NCI-H1436 treated with DMSO at 0.1 percent for 48 hours (cell line): ENCODE measurements at places on chromosomes 16 and 17.

GRCh38 chr16:12572316-12572985 is 231.2 kb downstream of the CPPED1 start:
- no peak for DNase-seq

DNA sequence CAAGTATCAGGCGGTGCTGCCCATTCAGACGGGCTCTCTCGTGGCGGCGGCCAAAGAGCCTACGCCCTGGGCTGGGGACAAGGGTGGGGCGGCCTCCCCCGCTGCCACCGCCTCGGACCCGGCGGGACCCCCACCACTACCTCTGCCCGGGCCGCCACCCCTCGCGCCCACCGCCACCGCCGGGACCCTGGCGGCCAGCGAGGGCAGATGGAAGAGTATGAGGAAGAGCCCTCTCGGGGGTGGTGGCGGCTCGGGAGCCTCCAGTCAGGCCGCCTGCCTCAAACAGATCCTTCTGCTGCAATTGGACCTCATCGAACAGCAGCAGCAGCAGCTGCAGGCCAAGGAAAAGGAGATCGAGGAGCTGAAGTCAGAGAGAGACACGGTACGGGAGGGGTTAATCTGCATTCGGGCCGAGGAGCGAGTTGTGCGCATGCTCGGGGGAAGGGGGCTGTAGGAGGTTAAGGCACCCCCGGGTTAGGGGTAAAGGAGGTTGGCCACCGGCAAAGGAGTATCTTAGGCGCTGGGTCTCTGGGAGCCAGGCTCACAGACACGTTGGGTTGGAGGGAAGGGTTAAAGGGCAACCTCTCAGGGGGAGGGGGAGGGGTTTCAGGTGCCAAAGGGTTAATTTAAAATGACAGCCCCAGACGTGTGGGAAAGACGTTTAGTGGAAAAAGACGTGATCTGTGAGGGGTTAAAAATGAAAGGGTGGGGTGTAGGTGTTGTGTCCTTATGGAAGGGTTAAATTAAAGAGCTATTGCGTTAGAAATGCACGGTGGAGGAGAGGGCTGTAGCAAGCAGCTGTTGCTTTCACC is 1.4 kb downstream of the MSL1 start:
- DNase-seq = no peak

DNA sequence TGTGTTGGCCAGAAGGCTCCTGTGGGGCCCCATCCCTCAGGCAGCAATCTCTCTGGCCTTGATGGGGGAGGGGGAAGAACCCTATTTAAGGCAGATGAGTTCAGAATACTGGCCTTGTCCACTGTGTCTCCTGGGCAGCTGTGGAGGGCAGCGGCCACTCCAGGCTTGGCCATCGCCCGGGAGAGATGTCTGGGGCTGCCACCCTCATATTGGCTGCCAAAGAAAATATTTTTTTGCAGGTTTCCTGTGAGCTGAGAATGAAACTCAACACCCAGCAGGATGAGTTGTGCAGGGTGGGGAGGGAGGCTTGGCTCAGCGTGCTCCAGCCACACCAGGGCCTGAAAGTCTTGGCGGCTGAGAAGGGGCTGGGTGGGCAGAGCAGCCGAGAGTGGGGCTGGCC is 14.4 kb upstream of the TIMP2 start:
- DNase-seq = no peak

DNA sequence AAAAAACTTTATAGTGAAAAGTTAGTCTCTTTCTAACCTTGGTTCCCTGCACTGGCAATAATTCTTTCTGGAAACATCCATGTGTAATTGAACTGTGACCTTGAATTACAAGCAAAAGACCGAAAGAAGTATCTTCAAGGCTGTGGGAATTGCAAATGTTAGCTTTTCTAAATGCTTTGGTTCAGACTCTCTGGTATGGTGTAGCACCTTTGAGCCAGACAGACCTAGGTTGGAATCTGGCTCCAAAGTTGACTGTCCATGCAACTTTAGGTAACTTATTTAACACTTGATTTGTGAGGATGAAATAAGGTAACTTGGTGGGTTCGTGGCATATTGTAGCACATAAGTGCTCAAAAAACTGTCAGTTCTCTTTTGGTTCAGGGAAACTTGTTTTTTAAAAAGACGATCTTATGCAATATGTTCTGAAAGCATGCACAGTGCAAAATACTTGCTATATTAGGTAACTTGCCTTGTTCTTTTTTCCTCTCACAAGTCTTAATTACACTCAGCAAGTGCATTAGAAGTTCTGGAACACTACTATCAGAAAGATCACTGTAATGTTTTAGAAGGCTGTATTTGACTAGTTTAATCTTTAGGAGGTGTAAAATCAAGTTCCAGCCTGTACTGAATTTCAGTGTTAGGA is 46.3 kb downstream of the TANGO6 start:
- no peak for DNase-seq

DNA sequence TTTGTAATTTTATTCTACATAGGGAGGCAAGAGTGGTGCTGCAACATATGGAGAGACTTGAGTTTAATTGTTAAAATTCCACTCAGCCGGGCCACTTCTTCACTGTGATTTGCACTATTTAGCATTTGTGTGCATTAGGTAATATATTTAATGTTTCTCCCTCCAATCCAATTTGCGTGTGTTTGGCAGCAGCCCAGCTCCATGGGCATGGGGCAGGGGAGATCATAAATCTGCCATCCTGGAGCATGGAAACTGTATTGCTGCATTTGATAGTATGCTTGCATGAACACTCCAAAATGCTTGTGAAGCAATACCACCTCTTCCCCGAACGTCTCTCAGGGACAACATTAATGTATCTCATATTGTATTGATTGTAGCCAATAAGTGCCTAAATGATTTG is 339.1 kb upstream of the RBFOX1 start:
- DNase-seq = no peak

DNA sequence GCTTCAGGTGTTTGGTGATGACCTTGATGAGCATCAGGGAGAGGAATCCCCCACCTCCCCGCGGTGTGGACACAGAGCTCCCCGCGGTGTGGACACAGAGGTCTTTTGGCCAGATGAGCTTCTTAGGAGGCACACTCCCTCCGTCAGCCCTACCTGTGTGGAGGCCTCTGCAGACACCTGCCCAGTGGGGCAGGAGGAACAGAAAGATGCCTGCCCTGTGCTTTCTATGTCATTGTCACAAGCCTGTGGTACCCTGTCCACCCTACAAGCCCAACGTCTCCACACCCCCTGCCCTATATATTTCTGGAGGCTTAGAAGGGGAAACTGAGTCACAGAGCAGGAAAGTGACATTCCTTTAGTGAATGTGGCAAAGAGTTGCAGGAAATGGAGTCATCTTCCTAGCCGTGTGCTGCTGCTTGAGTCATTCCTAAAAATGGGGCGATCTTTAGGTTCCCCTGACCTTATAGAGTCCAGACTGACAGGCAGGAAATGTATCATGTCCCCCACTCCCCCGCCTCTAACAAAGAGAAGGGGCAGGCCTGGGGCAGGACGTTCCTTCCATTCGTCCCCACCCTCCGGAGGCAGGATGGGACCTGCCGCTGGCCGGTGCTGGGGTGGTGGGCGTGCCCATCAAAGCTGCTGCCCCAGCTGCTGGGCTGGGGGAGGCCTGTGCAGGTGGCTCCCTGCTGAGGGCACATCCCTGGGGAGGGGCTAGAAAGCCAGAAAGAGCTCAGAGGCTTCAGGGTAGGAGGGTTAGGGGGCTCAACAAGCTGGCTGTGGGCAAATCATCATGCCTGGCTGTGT is 1.0 kb upstream of the C16orf74 start:
- no peak for DNase-seq

DNA sequence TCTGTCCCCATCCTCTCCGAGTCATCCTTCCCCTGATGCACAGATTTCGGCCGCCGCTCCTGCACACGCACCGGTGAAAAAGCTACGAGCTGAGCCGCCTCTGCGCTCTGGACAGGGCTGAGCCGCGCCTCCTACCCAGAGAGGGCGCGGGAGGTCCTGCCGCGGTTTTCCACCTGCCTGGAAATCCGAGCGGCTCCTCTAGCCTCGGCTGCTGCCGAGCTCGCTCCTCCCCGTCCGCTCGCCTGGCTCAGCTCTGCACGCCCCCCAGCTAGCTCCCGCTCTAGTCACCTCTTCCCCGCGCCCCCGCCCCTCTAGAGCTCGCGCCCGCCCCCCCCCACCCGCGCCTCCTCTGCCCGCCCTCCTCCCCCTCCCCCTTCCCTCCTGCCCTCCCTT is 198 bp upstream of the SHISA9 start:
- no peak for DNase-seq

- no peak for DNase-seq
Observed at GRCh38 chr17:49971848-49972485, 3.0 kb downstream of the DLX4 start.

GRCh38 chr16:73093146-73094144 is 45.5 kb upstream of the ZFHX3 start:
- DNase-seq = no peak

- DNase-seq = peak; percentile 39
Observed at GRCh38 chr17:55513885-55514590, 2.8 kb upstream of the SMIM36 start.

- peak; percentile 83 for DNase-seq
Observed at GRCh38 chr17:47604598-47604927, 45.2 kb upstream of the KPNB1 start.

- DNase-seq = no peak
Observed at GRCh38 chr16:82657239-82657638, 30.5 kb downstream of the CDH13 start.

DNA sequence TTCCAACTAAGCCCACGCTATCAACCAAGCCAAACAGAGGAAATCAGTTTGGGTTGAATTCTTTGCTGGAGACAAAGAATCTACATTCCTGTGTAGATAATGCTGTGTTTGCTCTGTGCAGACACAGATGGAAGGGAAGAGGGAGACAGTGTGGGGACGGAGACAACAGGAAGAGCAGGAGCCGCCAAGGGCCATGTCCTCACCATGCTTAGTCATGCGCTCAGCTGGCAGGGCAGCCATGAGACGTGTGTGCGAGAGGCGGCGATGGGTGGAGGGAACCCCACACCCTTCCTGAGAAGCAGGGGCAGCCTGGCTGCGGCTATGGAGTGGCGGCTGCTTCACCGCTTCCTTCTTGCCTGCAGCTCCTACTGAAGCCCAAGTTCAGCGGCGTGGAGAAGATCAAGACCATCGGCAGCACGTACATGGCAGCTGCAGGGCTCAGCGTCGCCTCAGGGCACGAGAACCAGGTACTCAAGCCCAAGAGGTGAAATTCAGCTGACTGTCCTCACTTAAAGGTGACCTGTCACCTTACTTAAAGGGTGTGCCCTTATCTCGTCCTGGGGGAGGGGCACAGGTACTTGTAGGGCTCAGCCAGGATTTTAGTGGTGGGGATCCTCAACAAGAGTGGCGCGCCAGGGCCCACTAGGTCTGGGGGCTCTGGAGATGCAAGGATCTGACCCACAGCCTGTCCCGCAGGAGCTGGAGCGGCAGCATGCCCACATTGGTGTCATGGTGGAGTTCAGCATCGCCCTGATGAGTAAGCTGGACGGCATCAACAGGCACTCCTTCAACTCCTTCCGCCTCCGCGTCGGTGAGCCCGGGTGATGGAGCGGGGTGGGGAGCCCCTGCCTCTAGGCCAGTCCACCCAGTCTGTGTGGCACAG is 47.5 kb downstream of the ADCY7 start:
- no peak for DNase-seq
